ENCODE measurements at places on chromosomes 11 and 22.

DNA sequence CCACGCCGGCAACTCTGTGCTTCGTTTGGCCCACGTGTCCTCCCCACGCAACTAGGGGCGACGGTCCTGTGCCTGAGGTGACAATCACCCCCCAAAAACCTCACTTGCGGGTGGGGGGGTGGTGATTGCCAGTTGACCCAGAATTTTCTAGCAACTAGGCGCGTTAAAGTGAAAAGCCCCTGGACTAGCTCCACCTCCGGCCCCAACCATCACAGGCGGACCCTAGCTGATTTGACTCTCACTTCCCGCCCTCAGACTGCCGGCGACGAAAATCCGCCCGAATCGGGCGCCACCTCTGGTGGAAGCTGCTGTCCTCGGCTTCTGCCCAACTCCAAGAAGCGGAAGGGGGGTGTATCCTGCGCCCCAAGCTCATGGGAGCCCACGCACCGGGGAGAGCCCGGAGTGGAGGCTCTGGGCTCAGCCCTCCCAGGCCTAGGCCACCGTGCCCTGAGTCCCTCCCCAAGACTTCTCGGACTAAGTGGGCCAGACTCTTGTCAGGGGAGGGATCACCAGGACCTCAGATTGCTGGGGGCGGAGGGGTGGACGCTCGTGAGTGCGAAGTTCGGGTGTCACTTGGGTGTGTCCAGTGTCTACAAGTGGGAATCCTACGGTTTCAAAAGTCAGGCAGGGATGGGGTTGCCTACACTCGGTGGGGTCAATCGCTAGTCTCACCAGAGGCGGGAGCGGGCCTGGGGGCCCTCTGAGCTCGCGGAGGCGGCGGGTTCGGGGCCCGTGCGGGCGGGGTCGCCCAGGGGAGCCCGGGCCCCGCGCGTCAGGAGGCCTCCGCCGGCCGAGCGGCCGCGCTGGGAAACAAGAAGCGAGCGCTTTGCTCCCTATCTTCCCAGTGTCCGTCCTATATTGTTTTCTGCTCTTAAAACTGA is 12.3 kb downstream of the PAX6 start:
- no peak for DNase-seq

GRCh38 chr11:9052316-9052715 is 39.1 kb downstream of the SCUBE2 start:
- no peak for DNase-seq

- DNase-seq = no peak
These were observed 357.8 kb upstream of the LARGE1 start for GRCh38 chr22:34278121-34278520.

- no peak for DNase-seq
These were observed 95.4 kb downstream of the RNF169 start for GRCh38 chr11:74844072-74844471.

DNA sequence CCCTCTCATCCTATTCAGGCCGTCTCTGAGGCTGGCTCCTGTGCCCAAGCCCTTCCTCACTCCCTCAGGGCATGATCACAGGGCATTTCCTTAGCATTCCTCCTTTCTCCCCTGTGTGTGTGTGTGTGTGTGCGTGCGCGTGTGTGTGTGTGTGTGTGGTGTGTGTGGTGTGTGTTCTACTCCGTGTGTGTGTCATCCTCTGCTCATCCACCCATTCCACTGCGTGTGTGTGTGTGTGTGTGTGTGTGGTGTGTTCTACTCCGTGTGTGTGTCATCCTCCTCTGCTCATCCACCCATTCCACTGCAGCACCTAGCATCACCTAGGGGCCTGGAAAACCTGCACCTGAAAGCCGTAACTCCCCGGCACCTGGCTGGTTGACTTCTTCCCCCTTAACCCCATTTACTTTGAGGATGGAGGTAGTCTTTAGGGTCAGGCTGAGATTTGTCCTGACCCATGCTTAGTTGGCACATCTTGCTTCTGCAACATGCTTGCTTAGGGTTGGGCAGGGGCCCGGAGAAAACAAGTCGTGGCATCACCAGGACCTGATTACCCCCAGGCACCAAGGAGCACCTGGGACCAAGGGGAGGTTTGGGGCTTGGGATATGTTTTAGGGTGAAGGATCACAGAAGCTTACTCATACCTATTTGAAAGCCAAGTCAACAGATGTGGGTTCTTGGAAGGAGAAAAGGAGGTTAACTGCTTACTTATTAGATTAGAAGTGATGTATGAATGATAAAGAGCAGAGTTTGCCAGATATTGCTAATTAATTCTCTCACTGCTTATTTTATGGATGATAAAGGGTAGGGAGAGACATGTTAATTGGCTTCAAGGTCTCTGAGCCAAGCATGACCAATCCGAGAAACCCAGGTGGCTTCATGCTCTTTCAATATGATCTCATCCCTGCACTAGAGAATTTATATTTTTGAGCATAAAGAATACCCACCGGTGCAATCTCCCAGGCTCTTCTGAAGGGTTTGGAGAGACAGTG is 18.9 kb downstream of the TIMP3 start:
- no peak for DNase-seq

DNA sequence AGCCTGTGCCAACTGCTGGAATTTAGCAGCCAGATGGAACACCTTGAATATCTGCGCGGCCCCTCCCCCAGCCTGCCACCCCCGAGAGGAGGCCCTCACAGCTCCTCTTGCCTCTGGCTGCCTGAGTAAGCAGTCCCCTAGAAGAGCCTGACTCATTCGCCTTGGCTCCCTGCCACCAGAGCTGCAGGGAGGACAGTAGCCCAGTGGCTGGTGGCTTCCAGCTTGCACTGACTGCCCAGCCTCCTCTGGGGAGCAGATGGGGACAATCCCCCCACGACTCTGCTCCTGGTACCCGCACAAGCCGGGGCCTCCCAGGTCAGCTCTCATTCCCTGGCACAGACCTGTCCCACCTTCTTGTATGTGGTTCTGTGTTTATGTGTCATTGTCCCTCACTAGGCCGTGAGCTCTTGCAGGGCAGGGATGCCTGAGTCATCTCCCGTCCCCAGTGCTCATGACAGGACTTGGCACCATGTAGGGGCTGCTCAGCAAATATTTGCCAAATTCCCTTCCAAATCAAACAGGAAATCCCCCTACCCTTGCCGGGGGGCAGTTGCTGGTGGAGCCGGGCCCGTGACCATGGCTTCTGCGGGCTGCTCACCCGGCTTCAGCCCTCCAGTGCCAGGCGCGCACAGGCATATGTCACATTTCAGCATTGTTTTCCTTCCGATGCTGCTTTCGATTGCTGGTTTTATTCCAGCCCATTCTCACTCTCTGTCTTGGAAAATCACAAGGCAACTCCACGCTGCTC is 43.6 kb downstream of the CACNG2 start:
- DNase-seq = peak; percentile 58

- DNase-seq = no peak
These were observed 59.9 kb downstream of the AMOTL1 start for GRCh38 chr11:94828088-94828487.

DNA sequence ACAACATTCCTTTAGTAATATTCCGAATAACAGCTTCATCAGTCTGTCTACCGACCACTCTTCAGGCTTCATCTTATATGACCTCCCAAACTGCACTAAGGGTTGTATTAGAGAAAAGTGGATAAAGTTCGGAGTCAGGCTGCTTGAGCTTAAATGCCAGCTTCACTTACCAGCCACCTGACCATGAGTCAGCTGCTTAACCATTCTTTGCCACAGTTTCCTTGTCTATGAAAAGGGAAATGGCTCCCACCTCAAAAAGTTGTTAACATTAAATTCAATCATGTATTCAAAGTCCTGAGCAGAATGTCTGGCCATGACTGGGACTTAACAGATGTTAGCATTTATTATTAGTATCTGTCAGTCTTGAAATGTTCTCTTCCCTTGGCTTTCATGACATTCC is 20.9 kb downstream of the LIMK2 start:
- no peak for DNase-seq

- DNase-seq = no peak
These were observed 359.6 kb upstream of the CTSC start for GRCh38 chr11:88697139-88697538.

DNA sequence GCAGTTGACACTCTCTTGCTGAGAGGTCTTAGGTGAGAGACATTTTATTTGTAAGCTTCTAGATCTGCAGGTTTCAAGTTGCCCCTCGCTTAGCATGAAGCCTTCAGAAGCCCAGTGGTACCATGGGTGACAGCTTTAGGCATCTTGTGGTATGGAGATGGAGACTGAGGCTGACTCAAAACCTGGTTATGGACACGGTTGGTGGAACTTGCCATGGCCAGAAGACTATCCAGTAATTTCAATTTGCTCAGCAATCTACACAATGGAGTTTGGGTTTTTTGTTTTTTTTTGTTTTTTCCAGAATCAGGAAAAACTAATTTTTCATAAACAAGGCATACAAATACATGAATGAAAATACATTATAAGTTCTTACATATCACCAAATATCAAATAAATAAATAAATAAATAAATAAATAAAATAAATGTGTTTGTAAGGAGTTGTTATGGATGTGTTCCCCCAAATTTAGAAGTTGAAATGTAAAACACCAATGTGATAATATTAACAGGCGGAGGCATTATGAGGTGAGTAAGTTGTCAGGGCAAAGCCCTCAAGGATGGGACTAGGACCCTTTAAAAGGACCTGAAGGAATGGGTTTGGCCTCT is 22.6 kb downstream of the ETS1 start:
- DNase-seq = no peak

GRCh38 chr11:106409671-106410070 is 332.2 kb downstream of the AASDHPPT start:
- DNase-seq = no peak

- peak; percentile 39 for DNase-seq
These were observed 1.2 kb upstream of the GRK2 start for GRCh38 chr11:67264877-67265632.

DNA sequence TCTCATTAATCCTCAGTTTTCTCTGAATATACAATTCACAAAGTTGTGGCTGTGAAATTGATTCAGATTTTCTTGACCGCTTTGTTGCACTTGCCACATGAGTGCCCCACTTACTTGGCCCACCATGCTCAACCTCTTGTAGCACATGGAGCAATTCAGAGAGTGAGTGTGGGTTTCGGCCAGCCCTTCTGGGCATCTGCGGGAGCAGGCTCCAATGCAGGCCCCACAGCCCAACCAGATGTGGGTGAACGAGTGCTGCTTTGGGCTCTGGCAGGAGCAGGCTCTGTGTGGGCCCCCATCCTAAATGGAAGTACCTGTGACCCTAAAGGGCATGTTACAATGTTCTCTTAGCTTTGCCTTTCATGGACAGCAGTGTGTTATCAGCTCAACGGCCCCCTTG is 2338.6 kb downstream of the LRRC4C start:
- no peak for DNase-seq

DNA sequence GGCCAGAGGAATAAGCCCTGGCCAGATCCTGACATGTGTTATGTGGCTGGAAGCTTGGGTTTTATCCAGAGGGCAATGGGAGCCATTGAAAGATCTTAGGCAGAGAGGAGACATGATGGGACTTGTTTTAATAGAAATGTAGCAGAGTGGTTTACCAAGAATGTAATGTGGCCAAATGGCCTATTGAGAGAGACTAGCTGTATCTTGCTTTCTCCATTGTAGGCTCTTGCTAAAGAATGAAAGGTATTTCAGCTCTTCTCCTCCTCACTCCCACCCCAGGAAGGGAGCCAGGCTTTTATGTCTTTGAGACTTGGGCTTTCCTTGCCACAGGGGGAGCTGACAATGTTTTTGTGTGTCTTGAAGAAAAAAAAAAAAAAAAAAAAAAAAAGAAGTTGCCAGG is 82.3 kb downstream of the TRIM29 start:
- no peak for DNase-seq

DNA sequence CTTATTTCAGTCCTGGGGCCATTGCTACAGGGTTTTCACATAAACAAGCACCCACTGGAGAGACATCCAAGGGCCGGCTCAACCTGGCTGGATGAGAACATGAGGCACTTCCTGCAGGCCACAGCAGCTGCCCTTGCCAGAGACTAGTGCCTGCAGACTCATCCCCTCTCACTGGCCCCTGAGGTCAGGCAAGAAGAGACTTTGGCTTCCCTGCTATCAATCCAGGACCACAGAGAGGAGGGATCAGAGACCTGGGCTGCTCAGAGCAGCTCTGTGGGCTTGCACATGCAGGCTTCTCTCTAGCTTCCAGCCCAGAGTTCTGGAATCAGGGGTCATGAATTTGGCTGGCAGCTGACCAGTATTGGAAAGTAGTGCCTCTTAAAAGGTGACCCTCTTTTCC is 79.5 kb downstream of the CABIN1 start:
- no peak for DNase-seq

- peak; percentile 64 for DNase-seq
These were observed at the start of gene GRK2 for GRCh38 chr11:67266449-67267187. Gene GRK2 (plus strand): TSS chr11:67266473. CDS start chr11:67266700, 227 bp downstream.

GRCh38 chr11:129458756-129459535 is 83.3 kb downstream of the BARX2 start:
- DNase-seq = no peak

DNA sequence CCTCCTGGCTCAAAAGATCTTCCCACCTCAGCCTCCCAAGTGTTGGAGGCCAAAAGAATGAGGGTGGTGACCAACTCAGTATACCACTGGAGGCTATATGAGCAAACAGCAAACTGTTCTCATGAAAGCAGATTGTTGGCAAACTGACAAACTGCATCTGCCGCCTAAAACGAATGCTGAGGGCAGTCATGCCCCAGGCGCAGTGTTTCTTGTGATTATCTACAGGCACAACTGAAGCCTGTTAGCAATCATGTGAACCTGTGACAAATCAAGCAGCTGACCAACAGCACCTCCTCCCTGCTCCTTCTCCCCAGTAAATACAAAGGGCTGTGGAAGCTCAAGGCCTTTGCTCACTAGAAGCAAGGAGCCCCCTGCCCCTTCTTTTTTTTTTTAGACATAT is 47.8 kb downstream of the BTBD10 start:
- DNase-seq = no peak

GRCh38 chr11:396948-397548 is 3.0 kb downstream of the PKP3 start:
- DNase-seq = peak; percentile 56

Measured in stimulated activated naive CD8-positive, alpha-beta T cell treated with anti-CD3 and anti-CD28 coated beads, Interleukin-15, Interleukin-2, amounts not matched to agents 100 U/mL and 50 U/mL, for 24 hours (primary cell).